LNCaP clone FGC (cell line): ENCODE measurements at places on chromosomes 1 and 21.

GRCh38 chr1:175788586-175789252 is 45.3 kb upstream of the TNR start:
- no peak for DNase-seq

DNA sequence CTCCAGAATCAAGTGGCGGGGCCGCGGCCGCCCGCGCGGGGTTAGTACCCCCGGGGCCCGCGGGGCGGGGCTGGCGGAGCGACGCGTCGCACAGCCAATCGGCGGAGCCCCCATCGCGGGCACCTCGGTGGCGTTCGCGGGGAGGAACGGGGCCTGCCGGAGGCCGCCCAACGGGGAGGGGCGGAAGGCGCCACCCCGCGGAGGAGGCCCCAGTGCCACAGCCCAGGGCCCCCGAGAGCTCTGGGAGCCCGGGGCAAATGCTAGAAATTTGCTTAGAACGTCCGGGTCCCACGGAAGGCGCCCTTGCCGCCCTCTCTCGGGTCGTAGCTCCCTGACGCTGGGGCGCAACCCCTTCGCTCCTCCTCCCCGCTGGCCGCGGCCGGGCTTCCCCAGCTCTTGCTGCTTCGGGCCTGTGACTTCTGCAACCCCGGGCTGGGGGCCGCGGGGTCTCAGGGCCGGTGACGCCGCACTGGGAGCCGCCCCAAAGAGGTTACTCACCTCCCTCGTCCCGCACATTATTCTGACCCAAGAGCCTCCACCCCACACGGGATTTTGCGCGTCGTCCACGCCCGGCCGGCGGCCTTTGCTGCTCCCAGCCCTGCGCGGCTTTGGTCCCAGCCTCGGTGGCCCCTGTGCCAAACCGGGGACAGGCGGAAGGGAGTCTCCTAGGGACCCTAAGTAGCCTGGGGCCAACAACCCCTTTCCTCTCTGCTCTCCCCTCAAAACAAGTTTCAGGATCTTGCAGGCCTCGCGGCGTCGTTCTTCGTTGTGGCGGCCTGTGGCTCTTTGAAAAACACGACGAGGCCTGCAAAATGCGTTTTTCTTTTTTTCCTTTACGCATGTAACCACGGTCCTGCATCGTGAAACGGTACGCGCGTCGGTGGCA is at the start of gene RUNX3:
TSS of gene RUNX3 (minus strand) at position 17 of the 886 bp plus-strand sequence. CDS start 408 bp downstream, outside the sequence.
- no peak for DNase-seq

DNA sequence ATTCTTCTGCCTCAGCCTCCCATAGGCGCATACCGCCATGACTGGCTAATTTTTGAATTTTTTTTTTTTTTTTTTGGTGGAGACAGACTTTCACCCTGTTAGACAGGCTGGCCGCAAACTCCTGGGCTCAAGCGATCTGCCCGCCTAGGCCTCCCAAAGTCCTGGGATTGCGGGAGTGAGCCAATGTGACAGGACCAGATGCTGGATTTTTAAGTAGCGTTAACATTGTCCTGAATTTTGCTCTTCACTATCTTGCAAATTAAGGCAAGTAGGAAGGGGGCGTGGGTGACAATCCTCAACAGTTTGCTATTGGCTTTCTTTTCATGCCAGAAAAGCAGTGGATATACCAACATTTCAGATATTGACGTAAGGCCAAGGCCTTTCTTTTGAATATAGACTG is 49.7 kb upstream of the TSNAX start:
- no peak for DNase-seq

GRCh38 chr1:44454704-44455103 is 49.6 kb downstream of the RNF220 start:
- no peak for DNase-seq

DNA sequence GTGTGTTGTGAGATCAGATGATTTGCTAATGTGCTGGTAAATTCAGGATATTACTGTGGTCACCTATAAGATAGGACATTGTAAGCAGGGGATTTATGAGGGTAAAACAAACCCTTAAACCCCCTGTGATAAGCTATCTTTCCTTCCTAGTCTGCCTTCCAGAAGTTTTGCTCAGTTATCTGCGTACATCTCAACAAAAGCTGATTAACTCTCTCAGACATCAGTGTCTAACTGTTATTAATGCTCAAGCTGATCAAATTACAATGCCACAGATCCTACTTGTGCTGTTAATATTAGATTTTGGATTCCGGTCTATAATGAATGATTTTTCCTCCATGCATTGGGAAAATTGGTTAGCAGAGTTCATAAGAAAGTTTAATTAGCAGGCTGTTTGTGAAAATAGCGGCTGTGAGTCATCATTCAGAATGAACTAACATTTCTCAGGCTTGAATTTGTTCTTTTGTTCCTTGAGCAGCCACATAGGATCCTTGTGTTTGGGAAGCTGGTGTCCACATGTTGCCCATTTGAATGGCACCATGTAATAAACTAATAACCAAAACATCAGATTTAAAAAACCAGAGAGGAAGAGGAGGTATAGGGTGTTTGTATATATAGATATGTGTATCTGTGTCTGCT is 48.7 kb downstream of the ELAVL4 start:
- no peak for DNase-seq

GRCh38 chr1:194004146-194004545 is 817.7 kb upstream of the B3GALT2 start:
- no peak for DNase-seq

- DNase-seq, result no peak
Observed at GRCh38 chr1:26373281-26373680, 731 bp upstream of the ZNF683 start.

GRCh38 chr1:107251839-107252238 is 111.0 kb downstream of the NTNG1 start:
- no peak for DNase-seq

GRCh38 chr1:215243345-215244054 is 161.0 kb downstream of the KCNK2 start:
- DNase-seq, result no peak

DNA sequence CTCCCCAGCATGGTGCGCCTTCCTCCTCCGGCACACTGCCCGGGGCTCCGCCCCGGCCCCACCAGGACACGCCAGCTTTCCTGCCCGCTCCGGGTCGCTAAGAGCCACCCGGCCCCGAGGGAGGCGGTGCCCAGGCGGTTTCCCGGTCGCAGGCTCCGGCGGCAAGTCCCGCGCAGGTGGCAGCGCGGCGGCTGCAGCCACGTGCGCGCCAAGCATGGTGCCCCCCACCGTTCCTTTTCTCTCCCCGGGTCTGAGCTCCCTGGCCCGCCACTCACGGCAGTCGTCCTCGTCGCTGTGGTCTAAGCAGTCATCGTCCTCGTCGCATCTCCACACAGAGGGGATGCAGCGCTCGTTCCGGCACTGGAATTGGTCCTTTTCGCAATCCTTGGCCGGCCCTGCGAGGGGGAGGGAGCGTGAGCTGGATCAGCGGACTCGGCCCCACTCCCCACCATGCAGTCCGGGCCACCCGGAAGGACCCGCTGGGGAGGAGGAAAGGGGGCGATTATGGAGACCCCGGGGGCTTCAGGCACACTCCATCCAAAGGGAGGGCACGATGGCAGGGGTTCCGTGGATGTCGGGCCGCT is 1.2 kb downstream of the LRP8 start:
- DNase-seq, result peak; percentile 14

DNA sequence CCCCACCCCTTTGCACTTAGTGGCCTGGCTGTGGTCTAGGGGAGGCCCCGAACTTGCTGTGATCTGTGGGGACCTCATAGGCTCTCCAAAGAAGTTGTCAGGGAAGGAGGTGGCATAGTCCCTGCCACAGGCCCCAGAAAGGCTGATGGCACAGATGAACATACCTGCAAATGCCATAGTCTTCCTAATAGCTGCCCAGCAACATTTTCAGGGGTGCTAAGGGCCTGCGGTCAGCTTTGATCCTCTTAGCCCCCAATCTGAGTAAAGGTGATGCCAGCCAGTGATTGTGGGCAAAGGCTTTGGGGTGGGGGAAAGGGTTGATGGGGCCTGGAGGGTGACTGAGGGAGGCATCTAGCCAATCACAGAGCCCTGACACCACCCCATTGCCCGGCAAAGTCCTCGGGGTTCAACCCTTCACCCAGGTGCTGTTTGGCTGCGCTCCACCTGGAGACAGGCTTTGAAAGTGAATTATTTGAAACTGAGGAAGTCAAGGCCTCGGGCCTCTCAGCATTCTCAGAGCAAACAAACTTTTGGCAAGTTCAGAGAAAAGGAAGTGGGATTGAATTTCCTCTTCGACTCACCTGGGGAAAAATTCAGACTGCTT is 35.8 kb downstream of the PAX7 start:
- DNase-seq, result no peak

DNA sequence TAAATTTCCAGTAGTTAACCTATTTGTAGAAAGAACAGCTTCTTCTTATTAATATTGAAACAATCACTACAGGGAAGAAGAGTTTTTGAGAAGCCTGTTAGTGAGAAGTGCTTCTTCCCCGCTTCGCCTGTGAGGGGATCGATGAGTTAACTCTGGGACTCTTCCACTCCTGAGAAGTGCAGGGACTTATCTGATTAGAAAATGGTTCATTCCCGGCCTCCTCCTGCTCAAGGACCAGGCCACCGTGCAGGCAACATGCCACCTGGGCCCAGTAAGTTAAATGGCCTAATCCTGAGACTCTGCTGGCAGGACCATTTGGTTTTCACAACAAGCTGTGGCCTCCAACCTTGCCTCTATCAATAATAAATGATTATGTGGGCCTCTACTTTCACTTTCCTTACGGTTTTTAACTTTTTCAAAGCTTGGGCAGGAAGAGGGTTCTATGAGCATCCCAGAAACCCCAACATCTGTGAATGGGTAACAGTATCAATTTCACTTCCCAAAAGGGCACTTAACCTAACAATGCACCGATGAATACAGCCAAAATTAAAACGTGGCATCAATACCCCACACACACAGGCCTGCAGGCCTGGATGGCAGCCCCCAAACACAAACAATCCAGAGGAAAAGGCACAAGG is 33.1 kb downstream of the SIPA1L2 start:
- no peak for DNase-seq

DNA sequence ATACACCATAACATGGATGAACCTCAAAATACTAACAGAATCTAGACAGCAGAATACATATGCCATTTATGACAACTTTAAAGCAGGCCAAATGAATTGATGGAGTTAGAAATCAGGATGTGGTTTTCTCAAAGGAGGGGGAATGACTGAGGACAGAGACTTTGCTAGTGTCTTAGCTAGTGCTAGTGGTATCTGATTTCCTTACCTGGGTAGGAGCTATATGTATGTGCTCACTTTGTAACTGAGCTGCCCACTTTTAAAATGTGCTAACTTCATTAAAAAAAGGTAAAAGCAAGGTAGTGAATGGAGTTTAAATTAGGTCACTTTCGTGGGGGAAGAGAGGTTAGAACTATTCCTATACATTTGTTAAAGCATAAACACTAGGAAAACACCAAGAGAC is 2.6 kb downstream of the GTF2B start:
- no peak for DNase-seq

- no peak for DNase-seq
Observed at GRCh38 chr21:44822484-44823178, 4.8 kb upstream of the SUMO3 start.

DNA sequence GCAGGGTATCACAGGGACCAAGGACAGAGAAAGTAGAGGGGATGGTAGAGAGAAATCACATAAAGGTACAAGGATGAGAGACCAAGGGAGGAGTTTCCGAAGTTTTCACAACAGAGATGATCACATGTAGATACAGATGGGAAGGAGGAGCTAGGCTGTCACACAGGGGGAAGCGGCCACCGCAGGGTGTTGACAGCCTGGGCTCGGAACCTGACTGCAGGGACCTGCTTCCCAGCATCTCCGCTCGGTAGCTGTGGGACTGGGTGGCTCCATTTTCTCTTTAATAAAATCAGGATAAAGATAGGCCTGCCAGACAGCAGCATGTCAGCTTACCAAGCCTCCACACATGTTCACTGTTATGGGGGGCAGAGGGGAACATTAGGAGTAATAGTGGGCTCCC is 32.3 kb downstream of the CDCA8 start:
- no peak for DNase-seq

DNA sequence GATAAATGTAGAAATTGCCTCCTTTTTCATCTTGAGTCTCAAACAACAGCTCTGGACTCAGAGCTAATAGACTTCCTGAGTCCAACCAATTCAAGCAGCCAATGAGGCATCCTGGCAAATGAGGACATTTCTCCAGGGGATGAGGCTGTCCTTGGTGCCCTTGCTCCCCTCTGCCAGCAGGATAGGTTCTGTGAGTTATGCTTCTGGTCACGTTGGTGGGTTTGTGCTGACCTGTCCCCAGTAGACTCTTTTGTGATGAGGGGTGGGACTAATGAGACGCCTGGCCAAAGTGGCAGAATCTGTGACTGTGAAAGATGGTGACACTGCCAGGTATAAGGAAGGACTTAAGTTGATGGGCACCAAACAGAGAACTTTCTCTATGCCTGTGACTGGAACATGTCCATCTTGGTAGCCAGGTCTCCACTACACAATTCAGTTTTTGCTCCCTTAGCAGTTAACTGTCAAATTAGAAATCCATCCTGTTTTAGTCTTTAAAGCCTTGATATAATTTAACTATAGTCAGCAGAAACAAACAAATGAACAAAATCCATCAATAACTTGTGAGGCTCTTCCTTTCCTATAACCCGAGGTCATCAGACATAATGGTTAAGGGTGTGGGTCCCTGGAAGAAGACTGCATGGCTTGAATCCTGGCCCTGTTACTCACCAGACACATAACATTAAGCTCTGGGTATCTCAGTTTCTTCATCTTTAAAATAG is 35.7 kb upstream of the THEM4 start:
- DNase-seq, result no peak

DNA sequence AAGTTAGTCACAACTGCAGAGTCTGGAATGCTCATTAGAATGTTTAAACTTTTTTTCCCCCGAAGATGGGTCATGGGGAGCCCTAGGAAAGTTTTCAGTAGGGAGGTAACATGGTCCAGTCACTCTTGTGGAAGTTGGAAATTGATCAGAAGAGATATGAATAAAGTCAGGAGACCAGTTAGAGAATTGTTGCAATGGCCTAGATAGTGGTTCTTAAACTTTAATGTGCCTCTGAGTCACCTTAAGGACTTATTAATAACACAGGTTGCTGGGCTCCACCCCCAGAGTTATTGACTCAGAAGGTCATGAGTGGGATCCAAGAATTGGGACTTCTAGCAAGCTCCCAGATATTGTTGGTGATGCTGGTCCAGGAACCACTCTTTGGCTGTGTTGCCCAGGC is 3.2 kb upstream of the TFAP2E start:
- no peak for DNase-seq

GRCh38 chr1:44442791-44443190 is 37.7 kb downstream of the RNF220 start:
- no peak for DNase-seq

DNA sequence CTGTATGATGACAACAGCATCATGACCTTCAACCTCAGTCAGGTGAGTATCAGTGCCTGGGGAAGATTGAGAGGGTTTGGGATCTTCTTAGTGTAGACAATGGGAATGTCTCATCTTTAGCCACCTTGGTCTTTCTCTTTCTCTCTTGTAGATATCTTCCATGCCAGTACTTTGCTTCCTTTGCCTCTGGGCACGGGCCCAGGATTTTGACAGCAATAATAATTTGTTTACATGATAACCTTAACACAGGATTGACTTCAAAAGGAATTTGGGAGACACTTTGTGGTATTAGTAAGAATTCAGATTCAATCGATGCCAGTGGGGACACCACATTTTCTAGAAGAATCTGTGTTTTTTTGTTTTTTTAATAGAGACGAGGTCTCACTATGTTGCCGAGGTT is 12.1 kb upstream of the PIGV start:
- DNase-seq, result no peak
